ENCODE measurements at places on chromosomes 3 and 15.

DNA sequence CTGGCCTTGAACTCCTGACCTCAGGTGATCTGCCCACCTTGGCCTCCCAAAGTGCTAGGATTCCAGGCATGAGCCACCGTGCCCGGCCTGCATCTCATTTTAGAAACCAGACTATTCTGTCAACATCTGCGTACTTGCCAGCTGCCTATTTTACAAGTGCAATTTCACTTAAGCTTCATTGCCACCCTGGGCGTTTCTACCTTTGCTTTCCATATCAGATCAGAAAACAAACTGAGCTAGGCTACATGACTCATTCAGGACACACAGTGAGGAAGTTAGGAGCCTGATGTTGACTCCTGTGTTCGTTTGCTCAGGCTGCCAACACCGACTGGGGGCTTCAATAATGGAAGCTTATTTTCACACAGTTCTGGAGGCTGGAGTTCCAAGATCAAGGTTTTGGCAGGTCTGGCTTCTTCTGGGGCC, 42.3 kb upstream of the KLHL25 start:
- no peak for DNase-seq

DNA sequence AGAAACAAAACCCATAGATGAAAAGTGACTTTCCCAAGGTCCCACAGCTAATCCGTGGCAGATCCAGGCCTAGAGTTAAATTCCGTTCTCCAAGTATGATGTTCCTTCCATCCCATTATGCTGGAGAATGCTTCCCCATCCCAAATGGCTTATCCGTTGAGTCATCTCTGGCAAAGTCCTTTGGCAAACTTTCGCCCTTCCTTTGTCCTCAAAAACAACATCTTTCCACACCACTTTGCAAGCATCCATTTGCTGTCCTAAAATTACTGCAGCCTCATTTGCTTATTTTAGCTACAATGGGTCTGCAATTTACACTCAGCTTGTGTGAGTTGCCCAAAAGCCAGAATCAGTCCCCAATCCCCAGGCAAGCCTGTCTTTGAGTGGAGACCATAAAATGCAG, 304.0 kb upstream of the TLE3 start:
- DNase-seq = no peak

DNA sequence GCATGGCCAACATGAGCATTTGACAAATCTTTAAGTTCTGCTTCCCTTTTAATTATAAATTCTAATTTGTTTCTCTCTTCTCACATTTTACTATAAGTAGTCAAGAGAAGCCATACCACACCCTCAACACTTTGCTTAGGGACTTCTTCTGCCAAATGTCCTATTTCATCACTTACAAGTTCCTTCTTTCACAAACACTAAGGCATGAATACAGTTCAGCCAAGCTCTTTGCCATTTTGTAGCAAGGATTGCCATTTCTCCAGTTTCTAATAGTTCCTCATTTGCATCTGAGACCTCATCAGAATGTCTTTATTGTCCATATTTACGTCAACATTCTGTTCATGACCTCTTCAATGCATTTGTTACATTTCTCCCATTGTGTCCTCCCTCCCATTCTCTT, 29.4 kb downstream of the SLC22A14 start:
- no peak for DNase-seq

GRCh38 chr3:27656790-27657189, 65.3 kb downstream of the EOMES start:
- no peak for DNase-seq

DNA sequence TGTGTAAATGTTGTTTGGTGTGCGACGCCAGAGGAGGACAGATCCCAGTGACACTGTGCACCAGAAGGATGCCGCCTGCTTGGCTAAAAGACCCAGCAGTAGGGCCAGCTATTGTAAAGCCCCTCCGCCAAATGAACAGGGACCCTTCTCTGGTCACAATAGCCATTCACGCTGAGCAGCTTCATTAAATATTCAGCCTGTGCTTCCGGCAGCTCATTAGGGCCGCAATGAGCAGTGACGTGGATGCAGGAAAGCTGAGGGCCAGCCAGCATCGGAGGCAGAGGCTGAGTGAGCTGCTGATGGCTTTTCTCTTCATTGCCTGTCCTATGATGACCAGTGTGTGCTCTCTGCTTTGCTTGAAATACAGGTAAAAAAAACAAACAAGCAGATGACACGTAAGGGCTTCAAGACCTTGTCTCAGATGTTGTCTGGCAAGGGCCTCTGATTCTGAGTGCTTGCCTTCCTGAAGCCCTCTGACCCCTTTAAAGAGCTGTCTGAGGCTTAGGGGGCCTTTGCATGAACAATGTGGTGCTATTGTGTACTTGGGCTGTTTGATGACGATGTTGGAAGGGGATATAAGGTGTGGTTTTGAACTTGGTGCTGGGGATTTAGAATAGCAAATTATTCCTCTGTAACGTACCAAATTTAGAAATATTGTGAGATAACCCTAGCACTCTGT, 130.4 kb downstream of the FEZF2 start:
- DNase-seq = no peak

DNA sequence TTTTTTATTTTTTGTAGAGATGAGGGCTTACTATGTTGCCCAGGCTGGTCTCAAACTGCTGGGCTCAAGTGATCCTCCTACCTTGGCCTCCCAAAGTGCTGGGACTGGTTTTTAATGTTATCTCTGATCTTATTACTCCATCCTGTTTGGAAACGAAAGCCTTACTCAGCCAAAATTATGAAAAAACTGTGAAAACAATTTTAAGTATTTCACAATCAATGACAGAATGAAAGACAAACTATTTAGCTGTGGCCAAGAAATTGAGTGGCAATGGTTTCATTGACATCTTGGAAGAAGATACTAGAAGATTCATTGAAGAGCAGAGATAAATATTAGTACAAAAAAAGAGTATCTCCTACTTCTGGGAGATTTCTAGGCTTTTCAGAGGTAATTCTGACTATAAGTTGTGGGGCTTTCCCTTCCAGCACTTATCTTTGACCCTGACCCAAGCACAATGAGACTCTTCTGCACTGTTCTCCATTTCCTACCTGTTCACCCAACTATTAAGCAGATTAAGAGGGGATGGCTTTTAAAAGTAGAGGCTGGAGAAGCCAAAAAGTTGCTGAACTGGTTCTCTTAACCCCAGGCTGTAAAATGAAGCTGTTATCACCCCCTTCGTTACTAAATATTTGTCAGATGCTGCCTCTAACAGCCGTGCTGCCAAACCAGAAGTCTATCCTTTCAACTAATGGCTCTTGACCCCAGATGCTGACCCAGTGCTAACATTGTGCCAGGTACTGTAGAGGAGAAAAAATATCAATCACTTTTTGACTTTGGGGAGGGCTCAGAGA, 14.2 kb upstream of the SLC25A36 start:
- no peak for DNase-seq
